Stimulated activated CD8-positive, alpha-beta memory T cell treated with anti-CD3 and anti-CD28 coated beads, Interleukin-2, amount 100 ng/mL, for 48 hours (primary cell): ENCODE measurements at places on chromosomes 1 and 21.
A peak's percentile ranks its signal among the peaks of the same experiment; 100 is the strongest.

GRCh38 chr1:213989002-213989855, 1.5 kb downstream of the PROX1 start:
- no peak for DNase-seq

DNA sequence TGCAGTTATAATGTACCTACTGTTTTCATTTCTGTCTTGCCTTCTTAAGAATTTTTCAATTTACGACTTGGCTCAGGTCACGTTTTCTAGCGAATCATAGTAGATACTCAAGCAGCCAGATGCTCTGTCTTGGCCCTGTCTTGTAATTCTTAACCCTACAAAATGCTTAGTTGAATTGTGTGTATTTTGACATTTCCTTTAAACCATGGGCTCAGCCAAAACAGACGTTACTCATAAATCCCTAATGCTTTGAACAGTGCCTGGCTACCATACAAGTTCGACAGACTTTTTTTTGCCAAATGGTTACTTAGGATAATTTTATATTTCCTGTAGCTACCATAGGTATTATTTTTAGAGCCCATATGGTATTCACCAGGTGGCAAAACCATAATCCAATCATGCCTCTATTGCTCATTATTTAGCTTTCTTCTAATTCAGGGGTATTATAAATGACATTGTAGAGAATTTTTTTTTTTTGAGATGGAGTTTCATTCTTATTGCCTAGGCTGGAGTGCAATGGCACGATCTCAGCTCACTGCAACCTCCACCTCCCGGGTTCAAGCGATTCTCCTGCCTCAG, 54.3 kb downstream of the KCNK1 start:
- DNase-seq = no peak

DNA sequence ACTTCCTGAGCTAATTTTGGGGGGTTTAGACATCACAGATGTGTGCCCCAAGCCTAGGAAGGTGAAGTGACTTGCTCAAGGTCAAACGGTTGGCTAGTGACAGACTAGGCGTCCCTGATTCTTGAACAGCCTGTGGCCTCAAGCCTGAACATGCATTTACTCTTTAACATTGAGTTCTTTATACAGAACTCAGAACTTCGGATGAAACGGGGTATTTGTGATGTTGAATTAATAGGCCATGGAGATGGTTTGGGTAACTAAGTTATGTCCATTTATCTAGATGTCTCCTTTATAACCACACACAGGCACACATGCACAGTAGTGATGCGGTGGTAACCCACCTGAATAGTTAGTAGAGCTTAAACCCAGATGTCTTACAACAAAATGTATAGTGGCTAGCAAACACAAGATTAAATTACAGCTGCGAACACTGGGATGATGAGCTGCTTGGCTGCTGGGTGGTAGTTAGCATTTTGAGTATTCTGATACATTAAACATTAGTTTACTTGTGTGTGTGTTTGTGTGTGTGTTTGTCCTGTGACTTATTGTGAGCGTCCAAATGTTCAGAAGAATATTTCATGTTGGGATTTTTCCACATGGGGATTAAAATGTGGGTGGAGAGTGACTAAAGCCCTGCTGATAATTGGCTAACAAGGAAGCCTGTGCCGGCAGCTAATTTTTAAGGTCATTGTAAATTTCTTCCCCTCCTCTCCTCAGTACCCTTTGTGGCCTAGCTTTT, 2.3 kb downstream of the ATP1A1 start:
- DNase-seq = no peak

- DNase-seq = no peak
Measured at GRCh38 chr1:200731654-200732332, 6.9 kb upstream of the CAMSAP2 start.

GRCh38 chr1:41566969-41567368, 82.5 kb upstream of the EDN2 start:
- no peak for DNase-seq

- no peak for DNase-seq
Measured at GRCh38 chr21:41480086-41480690, 27.8 kb downstream of the TMPRSS2 start.

DNA sequence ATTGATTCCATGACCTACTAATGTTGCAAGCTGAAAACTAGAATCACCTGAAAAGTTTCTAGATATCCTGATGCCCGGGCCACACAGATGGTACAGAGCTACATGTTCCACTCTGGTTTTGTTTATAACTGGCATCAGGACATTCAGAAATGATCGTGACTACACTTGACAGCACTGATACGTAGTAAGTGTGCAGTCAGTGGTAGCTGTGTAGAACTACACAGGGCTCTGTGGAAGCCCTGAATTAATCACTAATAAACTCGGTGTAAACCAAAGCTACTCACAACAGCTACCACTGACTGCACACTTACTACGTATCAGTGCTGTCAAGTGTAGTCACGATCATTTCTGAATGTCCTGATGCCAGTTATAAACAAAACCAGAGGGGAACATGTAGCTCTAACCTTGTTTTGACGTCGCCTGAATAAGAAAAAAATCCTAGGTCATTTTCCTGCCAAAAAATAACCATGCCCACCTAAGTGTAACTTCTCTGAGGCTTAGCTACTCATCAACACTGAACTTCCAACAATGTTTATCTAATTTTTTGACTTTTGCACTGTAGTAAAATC, 149.7 kb downstream of the TGFBR3 start:
- no peak for DNase-seq

GRCh38 chr1:172724765-172725613, 66.1 kb downstream of the FASLG start:
- DNase-seq = no peak

- DNase-seq = no peak
Measured at GRCh38 chr1:22290157-22290556, 147.3 kb upstream of the WNT4 start.

DNA sequence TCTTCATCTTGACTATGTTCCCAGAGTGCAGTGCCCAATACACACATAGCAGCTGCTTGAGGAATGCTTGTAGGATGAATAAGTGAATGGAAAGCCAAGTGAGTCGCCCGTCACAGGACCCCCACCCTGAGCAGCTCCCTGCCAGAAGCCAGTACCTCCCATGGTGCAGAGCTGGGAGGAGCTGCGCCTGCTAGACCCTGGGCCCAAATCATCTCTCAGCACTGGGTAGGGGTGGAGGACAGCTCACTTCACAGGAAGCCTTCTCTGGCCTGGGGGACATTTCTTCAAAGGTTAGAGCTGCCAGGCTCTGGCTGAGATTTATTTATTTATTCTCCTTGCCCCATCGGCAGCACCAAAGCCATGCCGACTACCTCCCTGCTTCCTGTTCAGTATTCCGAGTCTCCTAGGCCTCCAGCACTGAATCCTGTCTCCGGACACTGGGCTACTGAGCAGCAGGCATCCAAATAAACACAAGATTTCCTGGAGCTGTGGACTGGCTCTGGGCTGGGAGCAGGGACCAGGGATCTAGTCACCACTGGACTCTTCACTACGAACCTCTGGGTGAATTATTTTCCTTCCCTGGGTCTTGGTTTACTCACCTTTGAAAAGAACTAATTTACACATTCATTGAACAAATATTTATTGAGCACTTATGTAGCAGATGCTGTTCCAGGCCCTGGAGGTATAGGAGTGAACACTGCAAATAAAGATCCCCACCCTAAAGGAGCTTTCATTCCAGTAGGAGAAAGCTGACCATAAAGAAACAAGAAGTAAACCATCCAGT, 187.7 kb downstream of the TRABD2B start:
- no peak for DNase-seq

DNA sequence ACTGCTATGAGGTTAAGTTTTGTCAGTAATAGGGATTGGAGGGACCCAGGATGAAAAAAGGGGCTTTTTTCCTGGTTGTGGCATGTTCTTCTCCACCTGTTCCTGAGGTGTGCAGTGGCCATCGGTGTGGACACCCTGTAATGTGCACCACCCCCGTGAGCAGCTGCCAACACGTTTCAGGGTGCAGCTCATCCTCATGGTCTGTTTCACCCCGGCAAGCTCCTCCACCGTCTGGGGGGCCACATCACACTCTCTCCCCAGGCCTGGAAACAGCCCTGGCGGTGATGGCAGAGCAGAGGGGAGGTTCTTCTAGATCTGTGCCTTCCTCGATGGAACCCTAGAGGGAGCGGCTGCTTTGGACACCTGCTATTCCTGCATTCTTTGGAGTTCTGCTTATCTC, 435.4 kb downstream of the MATN1 start:
- DNase-seq = no peak

GRCh38 chr21:45818904-45819285, 162.7 kb upstream of the COL6A1 start:
- peak; percentile 78 for DNase-seq

- no peak for DNase-seq
Measured at GRCh38 chr1:46516200-46516950, 26.7 kb downstream of the DMBX1 start.

GRCh38 chr1:215052256-215053015, 30.1 kb upstream of the KCNK2 start:
- no peak for DNase-seq

- no peak for DNase-seq
Measured at GRCh38 chr21:34795175-34795547, 126.4 kb downstream of the CLIC6 start.
